ENCODE measurements at places on chromosomes 2 and 18.

GRCh38 chr18:24075767-24076597 lies 61.4 kb downstream of the TTC39C start:
- DNase-seq = peak; percentile 71

DNA sequence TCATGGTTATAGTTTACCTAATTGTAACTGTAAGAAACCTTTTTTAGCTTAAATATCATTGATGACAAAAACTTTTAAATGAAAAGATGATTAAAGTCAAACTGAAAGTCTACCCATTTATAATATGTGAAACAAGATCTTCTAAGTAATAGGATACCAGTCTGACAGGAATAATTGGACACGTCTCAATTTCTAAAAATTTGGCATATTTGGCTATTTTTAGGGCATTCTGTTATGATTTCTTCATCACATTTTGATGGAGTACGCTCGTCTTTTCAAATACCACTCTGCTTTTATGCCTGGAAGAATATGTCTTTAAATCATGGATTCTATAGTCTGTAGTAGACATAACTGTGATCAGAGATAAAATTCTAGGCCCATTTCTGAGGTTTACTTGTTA lies 1.3 kb downstream of the R3HDM1 start:
- no peak for DNase-seq

- DNase-seq = no peak
Observed at GRCh38 chr2:176614930-176615329, 345.7 kb downstream of the MTX2 start.

- no peak for DNase-seq
Observed at GRCh38 chr2:16245481-16246054, 305.2 kb downstream of the MYCN start.

- DNase-seq = no peak
Observed at GRCh38 chr2:134002391-134002790, 251.5 kb upstream of the MGAT5 start.

DNA sequence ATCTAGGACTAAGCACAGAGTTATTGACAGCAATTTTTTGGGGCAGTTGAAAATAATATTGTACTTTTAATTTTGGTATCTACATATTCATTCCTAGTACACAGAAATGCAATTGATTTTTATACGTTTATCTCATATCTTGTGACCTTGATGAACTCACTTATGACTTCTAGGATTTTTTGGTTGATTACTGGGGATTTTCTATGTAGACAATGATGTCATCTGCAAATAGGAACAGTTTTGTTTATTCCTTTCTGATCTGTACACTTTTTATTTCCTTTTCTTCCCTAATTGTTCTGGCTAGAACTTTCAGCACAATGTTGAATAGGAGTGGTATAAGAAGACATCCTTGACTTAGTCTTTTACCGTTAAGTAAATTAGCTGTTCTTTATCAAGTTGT lies 143.5 kb upstream of the PGAP1 start:
- DNase-seq = no peak

GRCh38 chr18:70662588-70662987 lies 373.7 kb downstream of the SOCS6 start:
- no peak for DNase-seq

GRCh38 chr2:33168922-33169321 lies 222.2 kb downstream of the LTBP1 start:
- no peak for DNase-seq

DNA sequence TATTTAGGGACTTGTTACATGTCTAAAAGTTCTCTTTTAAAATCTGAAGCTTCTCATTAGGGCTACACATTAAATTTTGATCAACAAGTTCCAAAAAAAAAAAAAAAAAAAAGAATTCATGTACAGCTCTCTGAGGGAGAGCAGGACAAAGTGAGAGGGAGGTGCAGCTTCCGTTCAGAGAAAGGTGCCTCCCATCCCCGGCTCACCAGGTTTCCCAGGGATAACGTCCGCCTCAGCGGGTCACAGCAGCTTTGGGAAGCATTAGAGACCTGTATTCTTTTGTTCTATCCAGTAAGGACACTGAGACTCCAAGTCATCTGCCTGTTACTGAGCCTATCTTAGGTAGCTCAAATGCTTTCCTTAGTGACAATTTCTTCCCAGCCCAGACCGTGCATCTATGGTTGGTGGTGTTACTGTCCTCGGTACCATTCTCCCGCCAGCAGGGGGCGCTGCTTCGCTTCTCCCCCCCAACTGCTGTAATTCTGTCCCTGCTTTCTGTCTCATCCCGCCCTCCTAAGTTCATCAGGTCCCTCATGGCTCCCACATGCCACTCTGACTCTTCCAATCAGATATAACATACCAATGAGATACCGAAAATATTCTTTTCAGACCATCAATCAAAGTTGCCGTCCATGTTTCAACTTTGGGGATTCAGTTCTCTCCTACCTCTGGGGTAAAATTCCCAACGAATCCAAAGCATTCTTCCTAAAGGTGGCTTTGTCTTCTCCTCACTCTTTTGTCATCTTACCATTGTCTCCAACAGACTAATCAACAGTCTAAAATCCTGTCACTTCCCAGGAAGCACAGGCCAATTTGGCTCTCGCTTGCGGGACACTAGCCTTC lies 466.5 kb downstream of the METTL4 start:
- no peak for DNase-seq

GRCh38 chr2:234490271-234491091 lies 6.4 kb downstream of the ARL4C start:
- DNase-seq = no peak

DNA sequence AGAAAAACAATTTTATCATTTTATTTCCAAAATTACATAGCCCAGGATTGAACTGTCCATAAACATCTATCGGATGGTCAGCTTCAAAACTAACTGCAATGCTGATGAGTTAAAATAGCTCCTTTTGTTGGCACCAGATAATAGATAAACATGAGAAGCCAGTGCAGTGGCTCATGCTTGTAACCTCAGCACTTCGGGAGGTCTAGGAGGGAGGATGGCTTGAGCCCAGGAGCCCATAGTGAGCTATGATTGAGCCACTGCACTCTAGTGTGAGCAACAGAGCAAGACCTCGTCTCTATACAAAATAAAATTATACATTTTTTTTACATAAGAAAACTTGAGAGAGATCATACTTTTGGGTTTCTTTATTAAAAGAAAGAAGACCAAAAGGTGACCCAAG lies 34.6 kb upstream of the IMPA2 start:
- DNase-seq = no peak

- no peak for DNase-seq
Observed at GRCh38 chr2:156192468-156192867, 140.1 kb downstream of the NR4A2 start.

- DNase-seq = no peak
Observed at GRCh38 chr2:239509373-239510143, 108.7 kb upstream of the HDAC4 start.

- no peak for DNase-seq
Observed at GRCh38 chr2:171541202-171541887, 19.1 kb downstream of the CYBRD1 start.

DNA sequence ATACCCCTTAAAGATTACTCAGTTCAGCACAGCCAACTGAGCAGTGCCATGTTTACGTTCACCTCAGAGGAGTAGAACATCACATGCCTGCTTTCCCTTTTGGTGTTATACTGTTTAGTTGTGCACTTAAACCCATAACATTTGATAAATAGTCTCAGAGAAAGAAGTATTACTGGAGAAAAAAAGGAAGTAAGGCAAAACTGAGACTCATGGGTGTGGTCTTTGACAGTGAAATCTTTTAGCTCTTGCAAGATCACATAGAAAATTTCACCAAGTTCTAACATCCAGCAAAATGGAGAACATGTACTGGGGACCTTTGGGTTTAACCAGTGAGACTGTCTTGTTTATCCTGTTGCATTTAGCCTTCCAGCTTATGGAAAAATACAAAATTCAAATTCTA lies 5.6 kb downstream of the TANK start:
- no peak for DNase-seq

DNA sequence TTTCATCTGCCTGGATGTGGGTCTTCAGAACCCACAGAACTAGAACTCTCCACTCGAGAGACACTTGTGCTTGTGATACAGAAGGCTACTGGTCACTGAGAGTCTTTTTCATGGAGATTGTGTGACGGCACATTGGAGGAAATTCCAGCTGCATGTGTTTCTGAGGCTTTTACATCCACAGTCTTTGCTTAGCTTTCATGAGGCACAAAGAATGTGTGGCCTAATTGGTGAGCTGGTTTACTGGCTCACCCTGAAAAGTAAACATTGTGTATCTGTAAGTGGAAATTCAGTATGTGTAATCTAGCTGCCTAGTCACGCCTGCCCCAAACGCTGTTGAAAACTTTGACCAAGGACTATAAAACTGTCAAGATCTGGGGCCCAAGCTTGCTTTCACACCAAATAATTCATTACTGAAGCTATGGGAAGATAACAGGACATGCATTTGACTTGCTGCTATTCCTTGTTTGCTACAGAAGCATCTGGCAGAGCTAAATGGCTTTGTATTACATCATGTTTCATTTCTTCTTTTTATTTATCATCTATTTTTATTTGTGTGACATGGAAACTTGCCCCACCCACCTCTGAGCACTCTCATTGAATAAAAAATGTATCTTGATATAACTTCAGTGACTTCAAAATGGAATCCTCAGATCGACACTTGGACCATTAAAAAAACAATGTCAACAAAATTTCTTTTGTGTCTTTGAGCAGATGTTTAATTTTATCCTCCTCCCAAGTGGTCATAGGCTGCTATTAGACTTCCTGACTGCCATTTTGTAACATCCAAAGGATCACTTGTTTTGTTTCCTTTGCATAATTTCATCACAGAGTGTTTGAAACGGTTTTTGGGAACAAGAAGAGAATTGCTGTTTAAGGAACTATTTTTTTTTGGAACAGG lies 80.2 kb downstream of the EFEMP1 start:
- no peak for DNase-seq

- no peak for DNase-seq
Observed at GRCh38 chr2:161243905-161244304, 64.3 kb upstream of the PSMD14 start.

DNA sequence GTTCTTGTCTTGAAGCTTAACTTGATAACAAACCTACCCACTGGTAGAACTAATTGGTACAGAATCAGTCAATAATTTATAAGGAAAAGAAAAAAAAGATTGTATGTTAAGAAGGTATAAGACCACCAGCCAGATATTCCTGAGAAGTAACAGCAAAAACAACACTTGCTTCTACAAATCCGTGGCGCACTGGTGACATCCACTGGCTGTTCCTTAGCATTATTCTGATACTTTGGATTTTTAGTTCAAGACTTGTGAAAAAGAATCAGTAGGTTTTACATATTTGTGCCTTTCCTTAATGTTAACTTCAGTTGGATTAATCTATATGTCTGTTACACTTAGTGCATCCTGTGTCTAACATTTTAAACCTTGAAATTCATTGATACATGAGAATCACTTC lies 141.8 kb downstream of the GRB14 start:
- no peak for DNase-seq

DNA sequence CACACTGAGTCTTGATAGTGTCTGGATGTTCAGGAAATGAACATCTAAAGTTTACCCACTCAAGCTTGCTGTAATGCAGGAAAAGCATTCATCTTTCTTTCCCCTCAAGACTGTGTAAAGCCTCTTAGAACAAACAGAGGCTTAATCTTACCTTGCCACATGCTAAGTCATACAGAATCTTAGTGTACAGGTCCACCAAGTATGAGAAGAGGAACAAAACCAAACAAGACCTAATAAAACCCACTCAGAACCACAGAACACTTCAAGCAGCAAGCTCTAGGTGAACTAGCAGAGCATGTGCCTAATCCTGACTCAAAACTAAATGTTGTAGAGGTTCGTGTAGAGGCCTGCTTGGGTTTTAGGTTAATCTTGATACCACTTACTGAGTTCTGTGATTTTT lies 97.6 kb downstream of the SPTBN1 start:
- no peak for DNase-seq

GRCh38 chr2:54208364-54209240 lies 47.4 kb downstream of the TSPYL6 start:
- DNase-seq = no peak
